Activated T-helper 9 cell treated with anti-CD3 and anti-CD28 coated beads, Interleukin-2, amount 50 U/mL, for 16 hours (primary cell): ENCODE measurements at places on chromosomes 5 and 9.

- DNase-seq, result no peak
Measured at GRCh38 chr9:119166096-119166495, 203.1 kb downstream of the BRINP1 start.

- DNase-seq, result no peak
Measured at GRCh38 chr5:58246461-58246944, 213.4 kb downstream of the PLK2 start.

DNA sequence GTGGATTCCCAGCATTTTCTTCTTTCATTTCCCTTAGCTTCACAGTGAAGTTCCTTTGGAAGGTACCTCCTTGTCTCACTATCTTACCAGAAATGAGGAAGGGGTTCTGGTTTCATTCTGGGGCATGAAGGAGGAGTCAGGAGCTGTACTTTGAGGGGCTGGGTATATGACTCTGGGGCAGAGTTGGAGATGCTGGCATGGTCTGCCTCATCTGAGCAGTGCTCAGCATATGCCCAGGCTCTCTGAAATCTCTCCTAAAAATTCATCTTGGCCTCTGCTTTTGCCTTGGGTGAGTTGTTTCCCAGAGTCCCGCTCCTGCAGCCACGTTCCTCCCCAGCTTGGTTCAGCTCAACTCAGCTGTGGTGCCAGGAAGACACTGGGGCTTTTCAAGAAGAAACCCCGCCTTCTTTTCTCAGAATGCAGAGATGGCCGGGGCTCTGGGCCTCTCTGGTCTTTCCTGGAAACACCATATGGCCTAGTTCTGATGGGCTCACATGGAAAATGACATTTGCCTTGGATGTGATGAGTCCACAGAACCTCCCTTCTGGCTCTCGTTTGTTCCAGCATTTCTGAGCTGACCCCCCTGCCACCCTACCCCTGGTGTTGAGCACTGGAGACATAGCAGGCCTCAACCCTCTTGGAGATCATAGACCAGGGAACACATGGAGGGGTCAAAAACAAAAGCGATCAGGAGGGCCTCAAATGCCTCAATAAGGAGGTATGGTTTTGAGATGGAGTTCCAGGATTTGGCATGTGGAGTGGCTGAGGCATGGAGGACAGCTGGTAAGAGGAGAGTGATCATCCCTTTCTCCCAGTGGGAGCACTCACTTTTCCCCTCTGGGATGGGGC is 12.0 kb upstream of the TGFBR1 start:
- DNase-seq, result peak; percentile 23

DNA sequence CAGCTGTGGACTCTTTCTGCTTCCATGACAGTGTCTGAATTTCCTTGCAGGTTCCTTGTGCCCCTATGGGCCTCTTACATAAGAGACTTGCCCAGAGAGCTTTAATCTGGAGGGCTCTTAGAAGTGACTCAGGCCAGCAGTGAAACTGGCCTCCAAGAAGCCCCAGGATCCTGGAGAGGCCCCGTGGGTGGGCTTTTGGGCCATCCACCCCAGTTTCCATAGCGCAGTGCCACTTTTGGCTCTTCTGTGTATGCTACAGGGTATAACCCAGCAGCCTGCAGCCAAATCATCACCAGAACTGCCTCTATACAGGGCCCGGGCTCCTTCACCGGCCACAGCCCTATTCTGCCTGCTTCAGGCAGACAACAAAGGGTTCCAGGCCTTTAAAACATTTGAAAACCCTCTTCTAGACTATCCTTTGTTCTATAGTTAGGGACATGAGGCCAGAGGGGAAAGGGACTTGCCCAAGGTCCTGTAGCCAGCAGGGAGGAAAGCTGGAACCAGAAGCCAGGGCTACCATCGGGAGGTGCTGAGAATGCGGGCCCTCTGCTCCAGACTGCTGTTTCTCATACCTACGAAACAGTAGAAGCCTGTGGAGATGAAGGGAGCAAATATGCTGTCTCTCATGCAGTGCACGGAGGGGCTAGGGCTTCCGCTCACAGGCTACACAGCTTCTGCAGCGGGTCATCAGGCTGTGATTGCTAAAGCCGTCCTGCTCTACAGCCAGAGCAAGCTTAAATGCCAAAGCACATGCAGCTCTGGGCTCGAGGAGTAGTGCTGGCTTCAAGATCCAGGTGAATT is 18.0 kb downstream of the SH3PXD2B start:
- DNase-seq, result no peak

- DNase-seq, result no peak
Measured at GRCh38 chr9:80066931-80067330, 495.2 kb downstream of the TLE4 start.

DNA sequence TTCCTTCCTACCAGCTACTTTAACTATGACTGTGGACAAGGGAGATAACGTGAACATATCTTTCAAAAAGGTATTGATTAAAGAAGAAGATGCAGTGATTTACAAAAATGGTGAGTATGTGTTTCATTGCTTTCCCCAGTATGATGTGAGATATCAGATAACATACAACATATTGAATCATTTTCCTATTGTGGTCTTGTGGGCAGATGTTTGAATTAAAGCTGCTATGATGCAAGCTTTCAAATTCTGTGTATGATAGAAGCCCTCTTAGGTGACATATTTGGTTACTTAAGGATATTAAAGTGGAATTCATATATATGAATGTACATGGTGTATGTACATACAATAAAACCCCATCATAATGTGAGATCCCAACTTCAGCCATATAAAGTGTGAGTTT is 59.5 kb downstream of the TEK start:
- DNase-seq, result no peak

- no peak for DNase-seq
Measured at GRCh38 chr9:20138841-20139240, 350.0 kb upstream of the SLC24A2 start.

GRCh38 chr5:150164211-150164980 is 2.2 kb upstream of the CDX1 start:
- DNase-seq, result no peak

GRCh38 chr9:15430920-15431844 is 8.5 kb downstream of the SNAPC3 start:
- DNase-seq, result no peak

DNA sequence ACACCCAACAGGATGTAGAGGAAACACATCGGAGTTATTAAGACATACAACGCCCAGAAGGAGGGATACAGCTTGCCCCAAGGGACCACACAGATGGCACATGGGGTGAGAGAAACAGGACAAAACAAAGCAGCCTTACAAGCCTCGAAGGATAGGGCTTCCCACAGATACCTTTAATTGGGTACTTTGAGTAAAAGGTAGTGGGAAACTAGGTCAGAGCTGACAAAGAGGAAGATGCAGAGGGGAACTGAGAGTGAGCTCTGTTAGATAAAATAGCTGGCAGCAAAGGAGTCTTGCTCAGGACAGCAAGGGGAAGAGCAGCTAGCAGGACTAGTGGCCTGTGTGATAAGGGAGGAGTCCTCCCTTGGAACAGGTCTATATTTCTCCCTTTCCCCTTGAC is 48.2 kb downstream of the OTP start:
- no peak for DNase-seq

DNA sequence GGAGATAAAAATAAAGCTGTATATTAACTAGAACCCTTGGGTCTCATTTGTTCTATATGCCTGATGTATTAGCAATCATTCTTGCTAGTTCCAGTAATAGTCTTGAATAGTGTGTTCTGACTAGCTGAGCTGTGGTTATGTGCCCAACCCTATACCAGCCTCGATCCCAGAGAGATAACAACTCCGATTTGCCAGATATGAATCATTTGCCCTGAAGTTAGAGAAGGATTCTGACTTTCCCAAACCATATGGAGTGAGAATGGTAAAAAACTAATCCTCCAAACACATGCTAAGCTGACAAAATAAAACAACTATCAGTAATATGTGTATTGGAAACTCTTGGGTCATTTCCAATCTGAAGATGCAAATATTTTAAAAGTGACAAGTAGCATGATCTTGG is 64.8 kb downstream of the ALDH1A1 start:
- DNase-seq, result no peak

- no peak for DNase-seq
Measured at GRCh38 chr9:9973062-9973461, 639.7 kb downstream of the PTPRD start.

GRCh38 chr9:130200038-130200849 is 28.0 kb downstream of the NCS1 start:
- no peak for DNase-seq

GRCh38 chr5:157519579-157520253 is 55.9 kb downstream of the ADAM19 start:
- no peak for DNase-seq

DNA sequence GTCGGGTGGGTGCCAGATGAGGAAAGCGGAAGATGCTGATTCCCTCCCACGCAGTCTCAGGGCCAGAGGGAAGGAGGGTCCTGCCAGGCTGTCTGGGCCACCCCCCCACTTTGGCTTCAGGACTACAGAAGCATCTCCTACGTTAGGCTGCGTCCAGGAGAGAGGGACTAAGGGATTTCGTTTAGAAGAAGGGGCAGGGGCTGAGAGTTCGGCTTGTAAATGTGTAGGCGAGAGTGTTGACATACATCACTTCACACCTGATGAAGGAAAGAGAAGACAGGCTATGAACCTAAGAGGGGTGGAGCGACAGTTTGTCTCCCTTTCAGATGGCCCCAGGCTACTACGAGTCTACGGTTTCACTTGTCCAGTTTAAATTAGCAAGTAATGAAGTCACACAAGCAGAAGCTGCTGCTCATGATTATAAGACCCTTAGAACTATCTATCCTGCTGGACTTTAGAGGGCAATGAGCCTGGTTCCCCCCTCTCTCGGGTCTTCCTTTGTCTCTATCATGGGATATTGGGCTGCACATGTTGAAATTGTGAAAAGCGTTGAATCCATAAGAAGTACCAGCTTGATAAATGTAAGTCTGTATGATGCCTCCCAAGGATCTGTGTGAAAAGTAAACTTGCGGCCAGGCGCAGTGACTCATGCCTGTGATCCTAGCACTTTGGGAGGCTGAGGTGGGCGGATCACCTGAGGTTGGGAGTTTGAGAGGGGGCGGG is 193.0 kb downstream of the AOPEP start:
- no peak for DNase-seq
